LoVo (cell line): ENCODE measurements at places on chromosomes 2 and 18.
A peak's percentile ranks its signal among the peaks of the same experiment; 100 is the strongest.

- DNase-seq = no peak
Observed at GRCh38 chr18:70221915-70222278, 16.4 kb upstream of the RTTN start.

DNA sequence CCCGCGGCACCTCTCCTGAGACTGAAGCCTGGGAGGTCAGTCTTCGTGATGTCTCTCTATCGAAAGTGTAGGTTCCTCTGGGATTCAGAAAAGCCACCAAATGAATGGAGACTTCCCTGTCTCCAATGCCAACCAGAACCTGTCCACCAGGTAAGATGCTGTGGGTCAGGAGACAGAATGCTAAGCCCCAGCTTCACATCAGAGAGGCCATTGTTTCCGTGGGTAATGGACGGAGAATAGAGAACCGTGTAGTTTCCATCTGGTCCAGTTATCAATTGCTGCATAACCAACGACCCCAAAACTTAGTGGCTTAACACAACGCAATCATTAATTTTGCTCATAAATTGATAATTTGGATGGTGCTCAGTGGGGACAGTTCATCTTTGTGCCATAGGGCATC lies 93.5 kb downstream of the DDX1 start:
- DNase-seq = no peak

DNA sequence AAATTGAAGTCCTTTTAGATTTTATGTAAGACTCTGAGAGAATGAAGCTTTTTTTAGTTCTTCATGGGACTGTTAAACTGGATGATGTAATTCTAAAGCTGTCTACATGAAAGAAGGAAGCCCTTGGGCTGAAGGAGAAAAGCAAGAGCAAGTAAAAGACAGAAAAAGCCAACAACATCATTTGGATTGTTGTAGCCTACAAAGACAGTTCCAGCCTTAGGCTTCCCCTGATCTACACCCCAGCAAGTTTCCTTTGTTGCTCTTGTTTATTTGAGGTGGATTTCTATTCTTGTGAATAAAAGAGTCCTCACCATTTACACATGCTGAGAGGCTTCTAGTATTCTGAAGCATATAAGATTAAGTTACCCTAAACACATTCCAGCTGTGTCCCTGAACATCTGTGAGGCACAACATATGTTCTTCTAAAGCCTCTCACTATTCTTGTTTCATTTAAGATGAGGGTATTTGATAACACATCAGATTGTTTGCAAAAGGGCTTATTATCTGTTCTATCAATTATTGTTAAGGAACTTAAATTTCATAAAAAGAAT lies 377.8 kb downstream of the LNPK start:
- no peak for DNase-seq

DNA sequence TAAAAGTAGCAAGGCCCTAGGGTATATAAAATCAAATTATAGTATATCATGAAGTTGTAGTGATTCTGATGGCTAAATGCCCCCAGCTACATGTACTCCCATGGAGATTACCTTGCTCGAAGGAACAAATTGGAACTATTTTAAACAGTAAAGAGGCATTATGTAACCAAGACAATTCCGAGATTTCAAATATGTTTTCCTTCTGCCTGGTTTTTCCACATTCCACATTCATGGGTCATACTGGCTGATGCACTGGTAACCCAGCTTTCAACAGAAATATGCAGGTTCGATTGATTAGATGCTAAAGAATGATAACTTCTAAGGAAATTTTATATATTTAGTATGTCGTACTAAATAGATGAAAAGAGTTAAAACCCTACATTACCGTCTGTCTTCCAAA lies 62.3 kb upstream of the MGAT4A start:
- no peak for DNase-seq

DNA sequence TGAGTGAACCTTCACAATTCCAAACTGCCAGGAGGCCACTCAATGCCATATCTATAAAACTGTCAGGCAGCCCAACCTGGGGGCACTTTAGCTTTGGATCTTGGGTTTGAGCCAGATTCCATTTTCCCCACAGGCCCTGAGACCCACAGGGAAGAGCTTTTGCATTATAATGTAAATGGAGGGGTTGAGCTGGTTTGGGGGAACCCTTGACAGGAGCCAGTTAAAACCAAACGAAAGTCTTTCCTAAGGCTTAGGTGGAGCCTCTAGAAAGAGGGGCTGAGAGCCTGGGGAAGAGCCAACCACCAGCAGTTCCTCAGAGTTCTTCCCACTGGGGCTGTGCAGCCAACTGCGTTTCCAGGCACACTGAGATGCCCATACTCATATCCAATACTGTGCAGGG lies 42.7 kb downstream of the BCL11A start:
- no peak for DNase-seq

DNA sequence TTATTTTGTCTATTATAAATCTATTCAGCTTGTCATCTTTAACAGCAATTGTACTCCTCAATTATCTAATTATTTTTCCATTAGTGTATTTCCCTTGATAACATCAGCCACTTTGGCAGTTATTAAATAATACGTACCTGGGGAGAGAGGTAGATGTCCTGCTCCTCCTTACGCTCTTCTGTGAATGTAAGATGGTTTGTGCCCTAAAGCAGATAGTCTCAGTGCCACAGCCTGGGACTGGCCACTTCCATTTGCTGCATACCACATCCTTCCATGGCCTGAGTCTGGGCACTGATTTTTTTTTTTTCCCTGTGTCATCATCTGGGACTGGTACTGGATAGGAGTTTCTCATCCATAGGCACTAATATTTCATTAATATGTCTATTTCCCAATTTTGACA lies 632.4 kb upstream of the LRRTM4 start:
- DNase-seq = no peak

DNA sequence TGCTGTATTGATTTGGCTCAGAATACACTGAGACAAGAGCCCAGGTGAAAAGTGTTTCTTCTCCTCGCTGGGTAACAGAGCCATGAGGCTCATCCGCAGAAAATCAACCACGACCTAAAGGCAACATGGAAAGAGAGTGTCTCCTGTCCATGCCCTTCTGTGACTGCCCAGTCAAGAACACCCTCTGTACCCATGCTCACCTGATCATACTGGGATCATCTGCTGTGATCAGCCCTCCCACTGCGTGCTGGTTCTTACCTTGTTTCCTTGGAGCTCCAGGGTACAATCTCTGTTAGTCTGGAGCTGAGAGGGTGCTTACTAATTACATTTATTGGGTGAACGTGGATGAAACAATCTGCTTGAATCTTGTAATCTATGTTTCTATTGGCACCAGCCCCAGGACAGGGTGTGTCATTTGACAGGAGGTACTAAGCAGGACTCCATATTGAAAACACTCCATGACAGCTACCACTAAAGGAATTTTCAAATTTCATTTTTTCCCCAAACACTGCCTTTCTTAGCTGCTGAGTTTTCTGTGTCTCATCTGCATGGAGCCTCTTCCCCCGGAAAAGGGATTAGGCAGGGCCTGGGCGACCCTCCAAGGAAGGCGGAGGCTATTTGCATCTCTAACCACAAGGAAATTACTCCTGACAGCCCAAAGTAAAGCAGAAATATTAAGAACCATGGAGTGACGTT lies 39.7 kb upstream of the GRP start:
- DNase-seq = no peak

DNA sequence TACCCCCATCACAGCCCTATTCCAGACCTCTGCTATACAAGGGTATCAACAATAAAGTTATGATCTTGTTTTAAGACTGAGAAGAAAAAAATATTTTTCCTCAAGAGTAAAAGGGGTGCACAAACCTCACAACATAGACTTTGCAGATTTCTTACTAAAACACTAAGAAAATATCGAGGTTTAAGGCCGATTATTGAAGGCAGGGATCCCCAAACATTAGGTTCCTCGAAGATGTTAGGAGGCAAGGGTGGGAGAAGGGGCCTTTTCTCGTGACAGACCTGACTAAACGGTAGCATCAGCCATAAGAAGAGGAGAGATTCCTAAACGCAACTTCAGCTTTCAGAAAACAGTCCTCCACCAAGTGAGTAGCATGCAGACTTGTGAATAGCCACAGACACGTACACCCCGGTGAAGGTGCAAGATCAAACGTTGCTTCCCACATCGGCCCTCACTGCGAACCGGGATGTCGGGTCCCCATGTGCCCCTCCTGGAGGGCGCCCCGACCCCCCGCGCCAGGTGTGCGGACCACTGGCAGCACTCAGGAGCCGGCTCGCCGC lies 678 bp downstream of the PIAS2 start:
- DNase-seq = peak; percentile 20

DNA sequence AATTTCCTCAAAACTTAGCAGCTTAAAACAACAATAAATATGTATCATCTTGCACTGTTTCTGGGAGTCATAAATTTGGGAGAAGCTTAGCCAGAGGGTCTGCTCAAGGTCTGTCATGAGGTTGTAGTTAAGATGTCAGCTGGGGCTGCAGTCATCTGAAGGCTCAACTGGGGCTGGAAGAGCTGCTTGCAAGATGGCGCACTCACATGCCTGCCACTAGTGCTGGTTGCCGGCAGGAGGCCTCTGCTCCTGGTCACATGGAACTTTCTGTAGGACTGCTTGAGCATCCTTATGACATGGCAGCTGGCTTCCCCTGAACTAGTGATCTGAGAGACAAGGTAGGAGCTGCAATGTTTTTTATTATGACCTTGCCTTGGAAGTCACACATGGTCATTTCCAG lies 215.5 kb upstream of the HAAO start:
- no peak for DNase-seq

DNA sequence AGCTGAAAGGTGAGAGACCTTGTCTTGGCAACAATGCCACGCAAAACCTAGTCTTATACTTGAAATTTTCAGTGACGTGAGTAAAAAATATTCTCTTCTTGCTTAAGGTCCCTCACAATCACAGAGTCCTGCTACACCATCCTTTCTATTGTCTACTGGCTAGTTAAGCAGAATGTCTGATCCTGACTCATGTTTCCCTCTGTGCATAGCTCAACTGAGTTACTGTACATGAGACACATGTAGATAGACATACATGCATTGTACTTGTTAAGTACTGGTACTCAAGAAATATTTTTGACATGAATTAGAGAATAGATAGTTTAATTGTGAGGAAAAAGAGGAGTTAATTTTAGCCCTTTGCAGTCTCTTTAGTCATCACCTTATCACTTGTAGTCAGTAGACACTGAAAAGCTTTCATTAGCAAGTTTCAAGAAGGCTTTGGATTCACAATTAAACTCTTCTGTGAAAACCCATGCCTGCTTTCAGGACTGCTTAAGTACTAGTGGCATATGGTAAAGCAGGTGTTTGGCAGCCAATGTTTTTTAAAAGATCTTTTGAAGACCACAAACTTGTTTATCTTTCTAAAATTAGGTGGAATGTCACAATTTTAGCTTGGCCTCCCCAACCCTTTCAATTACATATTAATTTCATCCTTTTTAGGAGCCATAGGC lies 158.7 kb upstream of the CCDC150 start:
- DNase-seq = no peak

- no peak for DNase-seq
Observed at GRCh38 chr18:22840606-22841144, 92.5 kb upstream of the RBBP8 start.

DNA sequence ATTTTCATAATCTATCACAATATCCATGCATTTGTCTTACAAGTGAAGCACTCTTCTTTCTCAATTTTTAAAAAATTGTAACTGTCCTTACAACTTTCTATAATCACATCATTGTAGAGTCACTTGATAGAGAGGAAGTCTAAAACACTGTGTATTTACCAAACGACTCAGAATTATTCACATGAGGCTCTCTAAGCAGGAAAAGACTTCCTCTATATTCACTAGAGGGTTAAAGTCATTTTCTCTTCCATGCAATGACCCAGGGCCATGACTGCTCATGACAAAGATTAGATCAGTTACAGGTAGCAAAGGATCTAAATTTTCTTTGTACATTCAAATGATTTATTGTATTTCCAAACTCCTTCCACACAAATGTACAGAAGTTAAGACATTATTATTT lies 9.0 kb upstream of the SLC1A4 start:
- DNase-seq = no peak

GRCh38 chr2:172693037-172693436 lies 42.6 kb upstream of the RAPGEF4 start:
- peak; percentile 90 for DNase-seq

GRCh38 chr18:4017480-4017879 lies 437.6 kb downstream of the DLGAP1 start:
- no peak for DNase-seq

DNA sequence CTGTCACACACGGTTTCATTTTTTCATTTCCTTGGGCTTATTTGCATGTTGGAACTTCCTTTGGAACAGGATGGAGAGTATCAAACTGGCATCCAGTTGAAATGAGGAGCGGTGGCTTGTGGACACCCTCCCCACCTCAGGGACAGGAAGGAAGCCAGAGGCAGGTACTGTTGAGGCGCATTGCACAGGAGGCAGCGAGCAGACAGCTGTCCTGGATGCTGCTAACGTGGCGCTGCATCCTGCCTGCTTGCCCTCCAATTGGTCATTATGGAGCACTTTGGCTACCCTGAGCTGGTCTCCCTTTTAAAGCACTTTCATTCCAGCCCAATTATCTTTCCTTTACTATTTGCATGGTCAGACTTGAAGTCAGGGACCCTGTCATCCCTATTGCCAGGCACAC lies 80.7 kb upstream of the ITGA4 start:
- DNase-seq = no peak

- no peak for DNase-seq
Observed at GRCh38 chr2:23250371-23250770, 134.6 kb upstream of the KLHL29 start.

GRCh38 chr2:226515344-226516055 lies 284.1 kb downstream of the IRS1 start:
- no peak for DNase-seq

- DNase-seq = no peak
Observed at GRCh38 chr18:43635397-43635796, 358.1 kb upstream of the SYT4 start.

- no peak for DNase-seq
Observed at GRCh38 chr2:99648178-99648844, 158.5 kb upstream of the REV1 start.

DNA sequence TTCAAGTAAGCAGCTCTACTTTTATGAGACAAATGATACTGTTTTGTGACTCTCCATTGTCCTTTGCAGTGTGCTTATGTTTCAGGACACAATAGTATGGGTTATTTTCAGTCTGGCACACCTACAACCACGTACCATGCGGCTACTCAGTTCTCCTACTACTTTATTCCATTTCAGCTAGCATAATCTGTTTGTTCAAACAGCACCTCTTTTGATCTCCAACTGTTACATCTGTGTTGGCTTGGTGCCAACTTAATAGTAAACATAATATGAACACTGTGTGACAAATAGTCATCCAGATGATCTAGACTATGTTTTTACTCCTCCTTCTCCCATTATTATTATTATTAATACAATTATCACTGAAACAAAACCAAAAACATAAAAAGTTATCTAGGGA lies 40.5 kb downstream of the MYO3B start:
- DNase-seq = no peak
